ENCODE measurements at places on chromosomes 2 and 18.

DNA sequence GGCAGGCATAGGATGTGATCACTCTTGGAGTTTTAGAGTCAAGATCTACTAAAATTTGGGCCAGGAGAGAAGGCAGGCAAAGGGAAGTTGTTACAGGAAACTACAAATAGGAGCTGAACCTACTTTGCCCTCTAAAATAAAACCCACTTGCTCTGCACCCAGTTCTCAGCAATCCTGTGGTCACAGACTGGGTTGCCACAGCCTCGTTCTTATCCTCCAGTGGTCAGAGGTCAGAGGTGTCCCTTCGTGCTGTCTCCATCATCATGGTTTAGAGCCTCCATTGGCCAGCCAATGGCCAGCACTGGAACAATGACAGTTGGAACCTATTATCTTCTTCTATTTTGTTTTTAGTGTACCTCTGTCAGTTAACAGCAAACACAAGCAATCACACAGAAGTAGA is 90.7 kb upstream of the TNP1 start:
- DNase-seq = no peak

DNA sequence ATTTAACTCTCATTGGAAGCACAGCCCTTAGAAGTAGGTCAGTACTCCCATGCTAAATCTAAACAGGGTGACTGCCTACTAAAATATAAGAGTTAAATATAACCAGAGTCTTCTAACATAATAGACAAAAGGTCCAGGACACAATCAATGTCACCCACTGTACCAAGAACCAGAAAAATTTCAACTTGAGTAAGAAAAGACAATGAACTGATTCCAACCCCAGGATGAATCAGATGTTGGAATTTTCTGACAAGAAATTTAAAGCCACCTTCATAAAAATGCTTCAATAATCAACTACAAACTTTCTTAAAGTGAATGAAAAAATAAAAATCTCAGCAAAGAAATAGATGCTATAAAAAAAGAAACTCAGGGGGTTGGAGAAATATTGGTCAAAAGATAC is 71.3 kb upstream of the NPAS2 start:
- no peak for DNase-seq

- DNase-seq = no peak
Observed at GRCh38 chr18:10168477-10168876, 254.7 kb downstream of the VAPA start.

DNA sequence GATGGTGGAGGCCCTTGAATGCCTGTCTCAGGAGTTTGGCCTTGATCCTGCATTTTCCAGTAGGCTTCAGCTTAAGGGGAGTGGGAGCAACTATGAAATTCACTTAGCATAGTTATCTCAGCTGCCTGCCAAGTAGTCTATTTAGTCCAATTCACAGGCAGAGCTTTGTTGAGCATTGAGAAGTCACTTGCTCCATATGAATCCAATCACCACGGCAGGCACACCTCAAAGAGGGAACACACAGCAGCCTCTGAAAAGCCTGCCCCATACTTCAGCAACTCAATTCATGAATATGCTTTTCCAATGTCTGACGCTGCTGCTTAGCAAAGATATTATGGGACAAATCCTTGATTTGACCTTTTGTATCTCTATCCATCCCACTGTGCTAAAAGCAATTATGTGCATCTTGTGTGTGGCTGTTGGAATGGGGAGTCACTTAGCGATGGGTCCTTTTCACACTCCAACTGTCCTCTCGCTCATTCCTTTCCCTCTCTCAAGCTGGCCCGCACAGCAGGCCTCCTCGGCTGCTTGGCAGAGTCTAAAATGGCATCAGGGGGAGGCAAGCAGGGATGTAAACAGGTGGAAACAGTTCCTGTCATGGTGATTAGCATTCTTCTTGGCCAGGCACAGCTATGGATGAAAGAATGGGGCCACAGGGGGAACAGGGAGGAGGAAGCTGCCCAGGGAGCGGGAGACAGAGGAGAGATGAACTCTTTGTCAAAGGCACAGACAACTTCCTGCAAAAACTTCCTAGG is 56.0 kb upstream of the LRPPRC start:
- DNase-seq = no peak

GRCh38 chr2:203859030-203859789 is 8.4 kb upstream of the CTLA4 start:
- DNase-seq = no peak

- DNase-seq = no peak
Observed at GRCh38 chr2:173043476-173043875, 32.2 kb upstream of the MAP3K20 start.

DNA sequence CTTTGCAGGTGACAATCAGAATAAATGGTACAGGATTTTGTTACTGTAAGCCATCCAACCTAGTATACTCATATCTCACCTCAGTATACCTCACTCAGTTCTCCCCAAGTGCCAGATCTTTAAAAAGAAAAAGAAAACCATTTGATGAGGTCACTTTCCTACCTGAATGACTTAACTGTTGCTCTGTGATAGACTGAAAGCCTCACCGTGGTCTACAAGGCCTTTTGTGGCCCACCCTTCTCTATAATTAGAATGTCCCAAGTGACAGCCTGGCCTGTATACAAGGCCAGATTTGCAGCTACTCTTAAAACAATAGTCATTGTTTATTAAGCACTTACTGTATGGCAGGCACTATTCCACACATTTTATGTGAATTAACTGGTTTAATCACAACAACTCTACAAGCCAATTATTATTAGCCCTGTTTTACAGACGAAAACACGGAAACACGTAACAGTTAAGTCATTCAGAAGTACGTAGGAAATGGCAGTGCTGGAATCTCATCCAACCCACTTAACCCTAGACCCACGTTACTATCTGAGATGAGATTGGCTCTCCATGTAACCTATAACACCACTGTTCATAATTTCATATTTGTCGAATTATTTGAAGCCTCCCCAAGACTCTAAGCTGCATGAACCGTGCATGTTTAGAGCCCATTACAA is 28.3 kb downstream of the PKP4 start:
- no peak for DNase-seq

GRCh38 chr18:79395761-79396404 is at the start of gene NFATC1:
NFATC1 (plus strand) TSS chr18:79395930; CDS start chr18:79396225, 295 bp downstream.
- peak; percentile 69 for DNase-seq

GRCh38 chr2:20823917-20824316 is 1.0 kb upstream of the LDAH start:
- no peak for DNase-seq

DNA sequence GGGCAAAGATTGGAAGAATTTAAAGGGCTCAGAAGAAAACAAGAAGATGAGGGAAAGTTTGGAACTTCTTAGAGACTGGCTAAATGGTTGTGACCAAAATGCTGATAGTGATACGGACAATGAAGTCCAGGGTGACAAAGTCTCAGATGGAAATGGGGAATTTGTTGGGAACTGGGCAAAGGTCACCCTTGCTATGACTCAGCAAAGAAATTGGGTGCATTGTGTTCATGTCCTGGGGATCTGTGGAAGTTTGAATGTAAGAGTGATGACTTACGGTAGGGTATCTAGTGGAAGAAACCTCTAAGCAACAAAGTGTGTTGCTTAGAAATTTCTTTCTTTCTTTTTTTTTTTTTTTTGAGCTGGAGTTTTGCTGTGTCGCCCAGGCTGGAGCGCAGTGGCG is 6.0 kb upstream of the IL1A start:
- DNase-seq = no peak

DNA sequence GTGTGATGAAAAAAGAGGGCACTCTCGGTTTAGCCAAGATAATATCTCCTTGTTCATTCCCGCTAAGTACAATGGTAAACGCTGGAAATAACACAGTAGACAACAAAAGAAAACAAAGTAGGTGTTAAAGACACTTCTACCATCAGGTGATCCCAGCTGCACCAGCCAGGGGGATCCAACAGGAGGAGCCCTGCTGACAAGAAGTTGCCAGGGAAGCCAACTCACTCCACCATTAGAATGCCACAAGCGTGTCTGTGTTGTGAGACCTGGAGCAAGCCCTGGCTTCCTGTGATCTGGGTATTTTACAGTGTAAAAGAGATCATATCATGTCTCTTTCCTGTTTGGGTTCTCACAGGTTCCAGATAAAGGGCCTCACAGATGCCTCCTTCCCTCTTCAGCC is 117.0 kb downstream of the GRB14 start:
- no peak for DNase-seq

DNA sequence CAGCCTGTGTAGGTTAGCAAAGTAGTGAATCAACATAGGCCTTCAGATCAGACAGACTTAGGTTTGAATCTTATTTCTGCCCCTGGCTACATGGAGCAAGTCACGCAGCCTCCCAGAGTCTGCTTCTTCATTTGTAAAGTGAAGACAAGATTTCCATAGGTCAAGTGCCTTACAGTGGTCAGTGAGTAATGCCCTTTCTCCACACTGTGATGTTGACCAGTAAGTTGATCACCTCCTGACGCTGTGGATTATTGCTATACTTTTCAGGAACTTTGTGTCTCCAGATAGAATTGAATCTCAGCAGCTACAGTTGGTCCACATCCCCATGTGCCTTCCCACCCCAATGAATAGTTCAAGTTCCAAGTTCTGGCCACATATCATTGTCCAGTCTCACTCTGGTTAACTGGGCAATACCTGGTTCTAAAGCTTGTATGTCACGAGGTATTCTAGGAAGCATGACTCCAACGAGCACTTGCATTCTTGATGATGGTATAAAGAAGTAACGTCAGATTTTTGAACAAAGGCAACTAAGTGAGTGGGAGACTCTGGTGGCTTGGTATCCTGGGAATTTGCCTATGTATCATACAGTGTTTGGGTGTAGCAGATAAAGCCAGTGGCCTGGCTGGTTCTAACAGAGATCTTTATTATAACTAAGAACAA is 2.1 kb upstream of the CLIP4 start:
- peak; percentile 16 for DNase-seq

DNA sequence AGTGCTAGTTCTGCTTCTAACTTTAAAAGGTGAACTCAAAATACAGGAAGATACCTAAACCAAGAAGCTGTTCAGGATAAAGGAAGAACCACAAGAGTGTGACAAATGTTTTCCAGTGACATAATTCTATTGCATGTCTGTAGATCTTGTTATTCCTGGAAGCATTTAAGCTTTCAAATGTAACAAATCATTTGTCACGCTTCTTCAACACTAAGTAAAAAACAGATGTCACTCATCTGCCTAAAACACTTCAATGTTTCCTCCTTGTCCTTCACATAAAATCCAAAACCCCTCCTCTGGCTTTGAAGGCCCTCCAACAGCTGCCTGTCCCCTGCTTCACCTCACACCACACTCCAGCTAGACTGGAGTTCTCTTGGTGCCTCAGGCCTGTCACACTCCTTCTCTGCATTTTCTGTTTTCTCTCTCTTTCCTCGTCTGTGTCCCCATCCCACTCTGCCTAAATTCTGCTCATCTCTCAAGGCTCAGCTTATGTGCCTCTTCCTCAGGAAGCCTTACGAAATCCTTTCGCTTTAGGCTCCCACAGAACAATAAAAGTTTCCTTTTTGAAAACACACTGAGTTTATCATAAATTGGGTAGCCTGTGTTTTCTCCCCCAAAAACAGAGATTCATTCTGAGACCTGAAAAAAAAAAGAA is 6.4 kb upstream of the CLEC4F start:
- DNase-seq = no peak

- no peak for DNase-seq
Observed at GRCh38 chr2:175464311-175464670, 282.8 kb upstream of the ATP5MC3 start.

- no peak for DNase-seq
Observed at GRCh38 chr2:218880102-218880858, at the start of gene WNT10A. WNT10A (plus strand) TSS chr2:218880852; CDS start chr2:218880996, 144 bp downstream.

- DNase-seq = no peak
Observed at GRCh38 chr2:218927876-218928275, 31.6 kb upstream of the CDK5R2 start.

Data from hepatic stellate cell (primary cell).